ENCODE measurements at places on chromosomes 7 and 10.

- DNase-seq: no peak
Observed at GRCh38 chr7:227926-228325, 35.6 kb downstream of the FAM20C start.

DNA sequence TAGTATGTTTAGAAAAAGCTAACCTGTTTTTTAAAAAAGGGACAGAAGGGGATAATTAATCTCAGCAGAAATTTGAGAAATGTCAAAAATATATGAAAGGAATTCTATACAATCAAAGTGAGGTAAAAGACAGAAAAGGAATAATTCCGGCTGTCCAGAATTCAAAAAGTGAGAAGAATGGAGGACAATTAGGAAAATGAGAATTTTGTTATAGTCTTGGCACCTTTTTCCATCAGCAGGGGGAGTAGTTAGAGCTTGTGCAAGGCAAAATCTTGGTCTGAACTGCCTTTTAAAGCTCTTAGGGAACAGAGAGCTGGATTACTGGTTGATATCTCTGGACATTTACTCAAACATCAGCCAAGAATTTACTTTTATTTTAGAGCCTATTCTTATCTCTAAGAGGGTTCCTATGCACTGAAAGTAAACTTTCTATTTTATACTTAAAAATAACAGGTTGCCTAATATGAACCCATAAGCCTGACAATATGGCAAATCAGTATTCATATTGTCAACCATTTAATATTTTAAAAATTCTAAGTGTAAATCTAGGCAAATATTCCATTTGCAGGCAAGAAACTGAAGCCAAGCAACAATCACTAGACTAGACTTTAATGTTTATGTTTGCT, 185.6 kb downstream of the ANK3 start:
- DNase-seq: peak; percentile 6

- no peak for DNase-seq
Observed at GRCh38 chr7:138032186-138032585, 30.3 kb upstream of the CREB3L2 start.

DNA sequence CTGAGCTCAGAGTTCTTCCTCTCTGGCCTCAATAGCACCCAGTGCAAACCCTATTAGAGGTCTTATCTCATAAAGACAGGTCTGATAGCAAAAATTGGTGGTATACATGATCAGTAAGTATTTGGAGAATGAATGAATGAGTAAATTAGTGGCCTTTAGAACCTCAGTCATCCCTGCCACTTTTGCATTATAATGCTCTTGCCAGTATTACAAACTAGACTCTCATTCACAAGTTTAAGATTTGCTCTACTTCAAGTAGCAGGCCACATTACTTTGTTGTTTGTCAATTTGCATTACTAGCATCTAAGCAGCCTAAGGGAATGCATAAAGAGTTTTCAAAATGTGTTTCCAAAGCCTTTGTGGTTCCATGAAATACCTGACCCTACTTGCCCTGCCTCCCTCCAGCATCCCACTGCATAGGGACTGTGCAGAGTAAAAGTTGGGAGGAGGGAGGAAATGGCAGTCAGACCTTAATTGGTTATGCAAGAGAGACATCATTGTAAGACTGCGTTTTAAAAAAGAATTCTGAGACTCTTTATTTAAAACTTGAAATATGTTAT, 21.3 kb downstream of the TSPAN12 start:
- no peak for DNase-seq

GRCh38 chr7:155291045-155291530, 6.6 kb upstream of the INSIG1 start:
- no peak for DNase-seq

DNA sequence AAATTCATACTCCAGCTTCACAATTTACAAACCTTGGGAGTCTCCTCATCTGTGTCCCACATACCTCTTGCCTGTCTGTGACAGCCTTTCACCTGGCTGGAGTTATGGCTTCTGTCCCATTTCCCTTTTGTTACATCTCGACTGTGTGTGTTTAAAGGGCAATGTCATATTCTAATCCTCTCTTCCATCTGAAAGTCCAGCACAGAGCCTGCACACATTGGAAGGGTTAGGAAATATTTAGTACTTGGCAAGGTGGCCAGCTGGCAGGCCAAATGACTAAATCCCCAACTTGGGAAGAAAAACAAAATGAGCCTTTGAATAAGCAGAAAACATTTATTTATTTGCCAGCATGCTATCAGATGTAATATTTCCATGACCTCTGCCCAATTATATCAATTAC, 120.1 kb upstream of the STK17A start:
- DNase-seq: peak; percentile 9
